ENCODE measurements at places on chromosomes 3 and 15.

DNA sequence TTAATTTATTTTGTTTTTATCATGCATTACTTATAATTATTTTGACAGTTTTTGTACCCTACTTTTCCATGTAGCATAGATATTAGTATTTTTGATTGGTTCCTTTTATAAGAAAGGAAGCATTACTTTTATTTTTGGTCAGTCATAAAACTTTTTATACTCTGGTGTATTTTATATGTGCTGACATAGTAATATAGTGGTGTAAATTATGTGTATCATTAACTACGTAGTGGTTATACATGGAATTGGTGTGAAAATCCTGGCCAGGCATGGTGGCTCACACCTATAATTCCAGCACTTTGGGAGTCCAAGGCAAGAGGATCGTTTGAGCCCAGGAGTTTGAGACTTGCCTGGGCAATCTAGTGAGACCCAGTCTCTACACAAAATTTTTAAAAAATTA is 18.8 kb upstream of the NIPA2 start:
- no peak for DNase-seq

DNA sequence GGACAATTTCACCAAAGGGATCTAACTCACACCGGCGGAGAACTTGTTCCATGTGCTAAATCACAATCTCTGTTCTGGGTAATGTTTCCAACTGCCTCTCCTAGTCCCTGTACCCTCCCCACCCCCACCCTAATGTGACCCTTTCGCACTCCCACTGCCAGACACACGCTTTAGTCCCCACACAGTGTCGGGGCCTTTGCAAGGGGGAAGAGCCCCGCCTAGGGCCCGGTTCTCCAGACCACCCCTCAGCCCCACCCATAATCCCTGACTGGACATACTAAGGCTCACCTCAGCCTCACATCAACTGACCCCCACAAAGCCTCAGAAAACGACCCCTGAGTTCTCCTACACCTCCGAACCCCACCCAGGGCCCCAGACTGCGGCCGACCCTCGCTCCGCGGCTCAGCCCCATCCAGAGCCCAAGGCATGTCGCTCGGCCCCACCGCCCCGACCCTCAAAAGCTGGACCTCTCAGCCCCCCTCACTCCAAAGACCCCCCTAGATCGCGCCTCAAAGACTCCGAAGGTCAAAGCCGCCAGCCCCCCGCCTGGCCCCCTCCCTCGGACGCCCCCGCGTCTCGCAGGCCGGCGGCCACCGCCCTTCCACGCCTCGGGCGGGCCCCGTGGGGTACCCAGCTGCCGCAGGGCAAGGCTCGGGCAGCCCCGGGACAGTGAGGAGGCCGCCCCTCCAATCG is 72.0 kb upstream of the MAP4 start:
- peak; percentile 35 for DNase-seq

DNA sequence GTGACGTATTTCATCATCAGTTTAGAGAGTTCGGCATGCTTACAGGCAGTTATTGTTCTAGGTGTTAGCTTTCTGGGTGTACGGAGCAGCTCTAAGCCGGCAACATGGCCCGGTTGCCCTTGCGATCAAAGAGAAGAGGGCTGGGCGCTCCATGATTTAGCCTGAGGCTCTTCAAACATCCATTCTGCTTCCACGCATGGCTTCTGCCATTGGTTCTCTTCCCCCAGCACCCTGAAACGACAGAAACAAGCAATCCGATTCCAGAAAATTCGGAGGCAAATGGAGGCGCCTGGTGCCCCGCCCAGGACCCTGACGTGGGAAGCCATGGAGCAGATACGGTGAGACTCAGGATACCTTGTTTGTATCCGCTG is 574 bp downstream of the NGRN start:
- peak; percentile 38 for DNase-seq

DNA sequence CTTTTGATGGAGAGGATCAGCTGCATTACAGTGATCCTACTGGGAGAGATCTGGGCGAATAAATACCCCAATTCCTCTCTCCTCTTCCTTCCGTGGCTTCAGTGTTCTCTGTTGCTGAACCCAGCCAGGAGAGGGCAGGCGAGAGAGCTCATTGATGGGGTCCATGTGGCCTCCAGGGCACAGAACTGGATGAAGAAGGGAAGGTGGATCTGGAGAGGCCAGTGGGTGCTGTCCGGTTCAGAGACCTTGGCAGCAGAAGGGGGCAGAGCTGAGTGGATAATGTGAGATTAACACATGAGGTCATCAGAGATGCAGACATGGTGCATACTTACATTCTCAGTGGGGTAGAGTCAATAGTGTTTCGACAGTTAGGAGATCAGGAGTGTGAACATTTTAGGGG is 193.6 kb downstream of the CLSTN2 start:
- peak; percentile 17 for DNase-seq

- DNase-seq = no peak
Observed at GRCh38 chr15:29969562-29970401, 113.0 kb upstream of the GOLGA8J start.

- DNase-seq = peak; percentile 44
Observed at GRCh38 chr15:92808598-92809063, 91.5 kb upstream of the CHD2 start.

- DNase-seq = peak; percentile 5
Observed at GRCh38 chr3:154182322-154182922, 61.2 kb downstream of the ARHGEF26 start.

DNA sequence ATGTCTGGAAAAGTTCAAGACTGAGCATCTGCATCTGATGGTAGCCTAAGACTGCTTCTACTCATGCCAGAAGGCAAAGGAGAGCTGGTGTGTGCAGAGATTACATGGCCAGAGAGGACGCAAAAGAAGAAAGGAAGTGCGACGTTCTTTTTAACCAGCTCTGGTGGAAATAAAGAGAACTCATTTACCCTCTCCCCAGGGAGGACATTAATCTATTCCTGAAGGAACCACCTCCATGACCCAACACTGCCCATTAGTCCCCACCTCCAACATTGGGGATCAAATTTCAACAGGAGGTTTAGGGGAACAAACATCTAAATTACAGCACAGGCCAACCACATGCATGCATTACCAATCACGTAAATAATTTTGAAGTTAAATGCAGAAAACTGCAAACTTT is 1.5 kb upstream of the NCK1 start:
- peak; percentile 38 for DNase-seq

Measured in LHCN-M2 (cell line).